ENCODE measurements at places on chromosomes 3 and 15.

GRCh38 chr3:105927741-105928140 is 58.9 kb upstream of the CBLB start:
- no peak for DNase-seq

GRCh38 chr3:99997293-99997692 is 117.0 kb downstream of the FILIP1L start:
- DNase-seq = no peak

- no peak for DNase-seq
Observed at GRCh38 chr15:43845421-43845820, 18.6 kb downstream of the WDR76 start.

DNA sequence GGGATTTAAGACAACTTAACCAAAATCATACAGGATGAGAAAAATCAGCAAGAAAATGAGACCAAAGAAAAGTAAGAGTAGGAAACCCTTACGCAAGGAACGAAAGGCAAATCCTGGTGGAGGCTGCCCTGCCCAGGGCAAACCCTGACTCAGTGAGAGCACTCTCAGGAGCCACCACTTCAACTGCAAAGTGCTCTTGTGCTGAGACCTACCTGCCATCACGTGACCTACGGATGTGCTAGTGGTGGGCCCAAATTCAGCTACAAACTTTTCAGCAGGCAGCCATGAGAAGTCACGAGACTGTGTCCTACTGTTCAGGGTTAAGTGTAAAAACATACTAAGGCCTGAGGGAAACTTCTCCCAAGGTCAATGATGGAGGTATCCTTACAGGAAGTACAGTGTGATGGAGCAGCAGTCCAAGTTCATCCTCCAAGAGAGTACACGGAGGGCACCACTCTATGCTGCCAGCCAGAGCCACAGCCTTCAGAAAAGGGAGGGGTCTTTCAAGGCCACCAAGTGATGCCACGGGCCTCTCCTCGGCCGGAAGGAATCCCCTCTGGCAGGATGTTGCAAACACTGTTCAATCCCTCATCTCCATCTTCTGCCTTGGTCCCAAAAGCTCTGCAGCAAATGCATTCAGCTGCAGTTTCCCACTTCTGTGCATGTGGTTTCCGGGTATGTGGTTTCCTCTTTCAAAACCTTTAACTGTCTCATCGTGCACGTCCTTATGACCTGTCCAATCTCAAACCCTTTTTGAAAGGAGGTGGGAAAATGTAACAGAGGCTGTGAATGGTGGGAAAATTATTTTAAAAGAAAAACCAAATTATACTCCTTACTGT is 9.5 kb downstream of the CHSY1 start:
- DNase-seq = no peak

DNA sequence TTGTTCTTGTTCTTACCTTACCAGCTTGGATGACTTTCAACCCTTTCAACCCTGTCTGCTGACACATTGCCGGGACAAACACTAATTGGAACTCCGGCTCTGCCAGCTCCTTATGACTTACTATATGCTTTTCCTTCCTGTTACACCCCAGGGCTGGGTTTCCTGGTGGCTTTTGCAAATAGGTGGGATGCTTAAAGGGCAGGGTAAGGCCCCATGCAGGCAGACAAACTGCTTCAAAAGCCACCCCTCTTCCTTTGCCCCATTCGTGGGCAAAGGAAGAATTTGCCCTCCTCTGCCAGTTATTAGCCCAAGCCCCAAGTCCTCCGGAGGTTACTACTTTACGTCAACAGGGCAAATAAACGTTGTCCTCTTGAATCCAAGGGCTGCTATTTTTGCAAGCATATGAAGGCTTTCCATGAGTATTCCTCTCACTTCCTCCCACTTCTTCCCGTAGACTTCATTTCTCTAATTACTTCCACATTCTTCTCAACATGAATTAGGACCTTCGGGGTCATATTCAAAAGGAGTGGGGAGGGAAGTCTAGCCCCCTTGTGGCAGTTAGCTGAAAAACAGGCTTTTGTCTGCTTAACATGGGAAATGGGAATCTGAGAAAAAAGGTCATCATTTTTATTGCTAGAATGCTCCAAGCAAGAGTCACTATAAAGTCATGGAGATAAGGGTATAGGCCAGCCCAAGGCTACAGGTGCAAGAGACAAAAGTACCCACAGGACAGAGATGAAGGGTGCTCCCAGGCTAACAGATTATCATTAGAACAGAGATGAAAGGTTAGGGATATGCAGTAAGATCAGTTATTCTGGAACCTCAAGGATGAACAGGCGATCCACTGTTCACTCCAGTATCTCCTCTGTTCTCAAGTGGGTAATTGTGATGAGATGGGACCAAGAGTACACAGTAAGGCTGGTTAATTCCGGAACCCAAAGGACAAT is 56.3 kb upstream of the FSTL1 start:
- no peak for DNase-seq

DNA sequence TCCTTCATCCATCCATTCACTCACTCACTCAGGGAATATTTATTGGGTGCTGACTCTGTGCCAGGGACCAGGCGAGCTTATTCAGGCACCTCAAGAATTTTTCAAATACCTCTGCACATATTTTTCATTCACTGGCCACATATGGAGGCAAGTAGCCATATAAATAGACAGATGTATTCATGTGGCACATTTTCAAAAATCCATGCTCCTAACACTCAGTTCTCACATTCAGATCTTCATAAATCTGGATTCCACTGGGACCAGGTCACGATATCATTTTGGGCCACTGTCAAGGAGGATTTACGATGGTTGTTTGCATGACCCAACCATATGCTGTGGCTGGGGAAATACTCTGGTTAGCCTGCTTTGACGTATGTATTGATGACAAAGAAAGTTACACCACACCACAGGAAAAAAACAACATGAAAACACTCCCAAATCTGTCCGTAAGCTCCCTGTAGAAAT is 241.8 kb upstream of the LRTM1 start:
- peak; percentile 100 for DNase-seq

GRCh38 chr3:8793242-8793641 is 23.8 kb upstream of the OXTR start:
- DNase-seq = peak; percentile 42

- DNase-seq = no peak
Observed at GRCh38 chr3:126289096-126289495, 68.1 kb downstream of the KLF15 start.

GRCh38 chr15:40045572-40046217 is 6.7 kb upstream of the SRP14 start:
- no peak for DNase-seq

GRCh38 chr3:171335559-171335958 is 124.6 kb downstream of the TNIK start:
- DNase-seq = no peak
